ENCODE measurements at places on chromosomes 7 and 10.

- no peak for DNase-seq
Measured at GRCh38 chr7:111682588-111683340, 120.5 kb upstream of the IMMP2L start.

- DNase-seq, result no peak
Measured at GRCh38 chr10:77955136-77955535, 28.6 kb upstream of the DLG5 start.

DNA sequence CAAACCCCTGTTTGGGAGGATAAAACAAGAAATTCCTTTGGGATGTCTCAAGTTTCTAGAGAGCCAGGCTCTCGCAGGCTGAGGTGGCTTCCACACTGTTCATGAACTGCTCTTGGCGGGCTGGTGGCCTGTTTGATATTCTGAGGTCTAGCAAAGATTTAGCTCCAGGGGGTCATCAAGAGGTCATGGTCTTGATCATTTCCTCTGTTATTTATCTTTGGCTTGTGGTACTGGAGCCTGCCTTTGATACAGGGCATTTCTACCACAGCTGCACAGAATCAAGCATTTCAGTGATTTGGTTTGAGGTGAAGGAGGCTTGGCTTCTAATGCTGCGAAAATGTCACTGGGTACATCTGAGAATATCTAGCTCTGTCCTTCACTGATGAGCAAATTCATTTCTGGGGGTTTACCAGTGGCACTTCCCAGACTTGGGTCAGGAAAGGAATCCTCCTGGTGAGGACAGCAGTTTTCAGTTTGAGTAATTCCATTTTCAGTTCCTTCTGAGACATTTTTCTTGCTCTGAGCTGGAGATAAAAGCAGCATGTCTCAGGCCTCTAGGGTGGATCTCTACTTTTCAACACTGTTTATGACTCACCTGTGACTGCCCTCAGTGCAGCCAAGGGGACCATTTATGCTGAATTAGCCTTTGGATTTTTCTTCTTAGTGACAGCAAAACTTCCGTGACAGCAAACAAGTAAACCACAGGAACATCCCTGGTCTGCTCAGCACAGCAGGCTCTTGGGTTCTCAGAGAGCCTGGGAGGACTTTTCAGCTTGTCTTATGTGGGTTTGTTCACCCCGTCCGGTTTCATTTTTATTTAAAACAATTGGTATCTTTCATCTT, 312.0 kb downstream of the RNLS start:
- DNase-seq, result peak; percentile 81

DNA sequence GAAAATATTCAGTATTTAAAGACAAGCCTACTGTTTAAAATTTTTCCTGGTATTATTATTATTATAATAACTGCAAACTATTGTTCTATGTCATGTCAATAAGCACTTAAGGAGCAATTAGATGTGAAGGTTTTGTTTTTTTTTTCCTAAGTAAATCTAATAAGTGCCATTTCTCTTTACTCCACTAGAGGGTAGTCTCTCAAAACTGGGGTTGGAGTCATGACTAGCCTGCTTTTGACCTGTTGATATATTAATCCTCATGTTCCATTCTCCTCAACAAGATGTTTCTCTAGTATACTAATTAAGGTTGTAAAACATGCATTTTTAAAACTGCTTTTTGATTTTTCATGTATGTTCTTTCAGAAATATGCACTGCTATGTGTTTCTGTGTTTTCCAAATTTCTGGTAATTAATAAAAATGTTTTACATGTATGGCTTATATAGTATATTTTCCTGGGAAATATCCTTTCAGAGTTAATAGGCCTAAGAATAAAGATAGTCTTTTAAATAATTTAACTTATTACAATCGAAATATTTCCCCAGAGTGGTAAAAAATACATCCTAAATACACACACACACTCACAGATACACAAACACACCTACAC, 1.0 kb upstream of the LRRN3 start:
- no peak for DNase-seq

GRCh38 chr10:1208366-1209311, 152.5 kb downstream of the WDR37 start:
- DNase-seq, result no peak

- peak; percentile 74 for DNase-seq
Measured at GRCh38 chr10:122422266-122422989, 32.0 kb upstream of the ARMS2 start.

GRCh38 chr10:51498424-51498823, 201.0 kb downstream of the CSTF2T start:
- DNase-seq, result no peak

- no peak for DNase-seq
Measured at GRCh38 chr10:62653254-62653653, 151.3 kb upstream of the ADO start.

DNA sequence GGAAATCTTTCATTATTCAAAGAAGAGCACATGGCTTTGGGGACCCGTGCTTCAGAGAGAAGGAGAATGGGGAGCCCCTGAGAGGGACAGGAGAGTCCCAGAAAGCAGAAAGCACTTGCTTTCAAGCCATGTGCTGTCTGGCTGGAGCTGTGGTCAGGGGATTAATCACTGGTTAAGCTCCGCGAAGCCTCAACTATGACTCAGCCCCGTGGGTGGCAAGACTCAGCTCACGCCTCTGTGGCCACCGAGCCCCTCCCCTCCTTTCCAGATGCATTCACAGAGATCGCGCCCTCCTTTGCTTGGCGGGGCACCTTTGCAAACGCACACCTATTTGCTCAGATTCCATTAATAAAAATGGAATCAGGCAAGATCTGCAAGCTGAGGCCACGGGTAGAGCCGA, 202.9 kb upstream of the TCERG1L start:
- DNase-seq, result no peak

- peak; percentile 77 for DNase-seq
Measured at GRCh38 chr10:6052247-6053221, 9.6 kb downstream of the IL2RA start.

Measured in CD4-positive, CD25-positive, alpha-beta regulatory T cell (primary cell).